Midbrain (tissue), 1 donor: ENCODE measurements at places on chromosomes 3 and 15.

- no peak for DNase-seq
Measured at GRCh38 chr3:134649106-134649705, 1.6 kb downstream of the KY start.

GRCh38 chr3:133996251-133996661 is 33.5 kb downstream of the SLCO2A1 start:
- DNase-seq, result no peak

DNA sequence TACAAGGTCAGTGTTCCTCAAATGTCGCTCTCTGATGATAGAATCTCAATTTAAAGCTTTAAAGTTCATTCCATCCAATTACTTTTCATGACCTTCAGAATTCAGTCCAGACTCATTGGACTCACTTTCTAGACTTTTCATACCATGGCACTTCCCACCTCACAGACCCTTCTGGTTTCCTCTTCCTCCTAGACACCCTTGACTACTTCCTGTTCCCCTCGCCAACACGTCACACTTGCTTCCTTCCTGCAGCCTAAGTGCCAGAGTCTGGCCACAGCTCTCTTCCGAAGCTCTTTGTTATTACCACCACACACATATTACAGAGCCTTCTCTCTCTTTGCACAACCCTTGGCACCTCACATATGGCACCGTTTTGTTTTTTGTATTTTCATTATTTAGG is 59.1 kb upstream of the UMPS start:
- no peak for DNase-seq

- DNase-seq, result no peak
Measured at GRCh38 chr15:65796610-65797078, 4.6 kb upstream of the DENND4A start.

DNA sequence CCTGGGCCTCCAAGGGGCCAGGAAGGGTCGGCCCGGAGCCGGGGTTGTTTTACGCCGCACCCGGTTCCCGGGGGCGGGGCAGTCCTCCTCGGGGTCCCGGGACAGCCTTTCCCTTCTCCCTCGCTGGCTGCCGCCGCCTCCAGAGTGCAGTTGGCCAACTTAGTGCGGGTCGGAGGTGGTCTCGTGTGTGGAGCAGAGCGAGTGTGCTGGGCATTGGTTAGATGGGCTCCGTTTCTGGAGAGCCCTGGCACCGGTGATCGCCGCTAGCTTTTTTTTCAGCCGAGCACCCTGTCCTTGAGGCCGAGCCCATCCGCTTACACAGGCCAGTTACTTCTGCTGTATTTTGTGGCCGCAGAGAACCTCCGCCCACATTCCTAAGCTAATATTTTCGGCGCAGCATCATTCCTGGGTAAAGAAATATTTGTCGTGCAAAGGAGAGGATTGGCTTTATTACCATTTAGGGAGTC is 585 bp downstream of the KIF23 start:
- no peak for DNase-seq

GRCh38 chr3:104911376-104911775 is 455.3 kb upstream of the ALCAM start:
- no peak for DNase-seq
